ENCODE measurements at places on chromosomes 7 and 10.

DNA sequence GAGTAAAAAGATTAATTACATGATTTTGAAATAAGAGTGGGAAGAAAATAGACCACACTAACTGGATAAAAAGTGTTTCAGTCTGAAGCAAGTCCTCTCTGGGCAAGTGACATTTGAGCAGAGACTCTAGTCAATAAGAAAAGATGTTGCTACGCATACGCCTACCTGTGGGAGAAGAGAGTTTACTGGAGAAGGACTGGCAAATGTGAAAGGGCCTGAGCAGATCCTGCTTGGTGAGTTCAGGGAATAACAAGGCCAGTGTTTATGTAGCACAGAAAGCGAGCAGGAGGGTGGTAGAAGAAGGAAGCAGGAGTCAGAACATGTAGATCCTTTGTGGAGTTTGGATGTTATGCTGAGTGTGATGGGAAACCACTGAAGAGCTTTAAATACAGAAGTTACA, 43.4 kb downstream of the RAB18 start:
- no peak for DNase-seq

- peak; percentile 83 for DNase-seq
These were observed 10.6 kb downstream of the ZCCHC24 start for GRCh38 chr10:79434821-79435251.

DNA sequence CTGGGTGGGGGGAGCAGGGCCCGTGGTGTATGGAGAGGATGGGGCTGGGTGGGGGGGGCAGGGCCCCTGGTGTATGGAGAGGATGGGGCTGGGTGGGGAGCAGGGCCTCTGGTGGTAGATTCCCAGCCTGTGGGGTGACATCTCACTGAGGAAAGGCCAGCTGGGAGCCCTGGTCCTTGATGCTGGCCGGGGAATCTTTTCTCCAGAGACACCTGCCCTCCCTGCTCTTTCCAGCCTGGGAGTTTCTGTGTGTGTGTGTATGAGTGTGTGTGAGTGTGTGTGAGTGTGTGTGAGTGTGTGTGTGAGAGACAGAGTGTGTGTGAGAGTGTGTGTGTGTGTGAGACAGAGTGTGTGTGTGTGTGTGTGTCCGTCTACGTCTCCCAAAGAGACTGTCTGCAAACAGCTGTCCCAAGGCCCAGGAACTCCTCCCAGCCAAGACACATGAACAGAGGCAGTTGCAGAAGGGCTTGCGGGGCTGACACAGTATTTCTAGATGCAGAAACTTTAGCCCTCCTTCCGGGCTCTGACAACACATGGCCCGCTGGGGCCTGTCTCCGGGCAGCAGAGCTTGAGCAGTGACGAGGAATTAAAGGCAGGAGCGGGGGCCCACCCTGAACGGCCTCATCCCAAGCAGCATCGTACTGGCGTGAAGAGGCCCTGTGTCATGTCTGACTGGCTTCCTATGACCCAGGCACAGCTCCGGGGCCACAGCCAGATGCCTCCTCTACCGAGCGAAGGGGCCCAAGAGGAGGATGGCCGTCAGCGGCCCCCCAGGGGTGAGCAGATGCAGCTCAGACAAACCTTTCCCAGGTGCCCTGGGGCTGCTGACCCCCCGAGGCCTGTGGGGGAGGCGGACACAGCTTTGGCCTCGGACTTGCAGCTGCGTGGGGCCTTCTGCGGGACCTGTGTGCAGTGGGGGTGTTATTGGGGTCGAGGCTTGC, 24.3 kb downstream of the FAM20C start:
- DNase-seq, result no peak

GRCh38 chr7:69800495-69800894, 202.2 kb downstream of the AUTS2 start:
- no peak for DNase-seq

DNA sequence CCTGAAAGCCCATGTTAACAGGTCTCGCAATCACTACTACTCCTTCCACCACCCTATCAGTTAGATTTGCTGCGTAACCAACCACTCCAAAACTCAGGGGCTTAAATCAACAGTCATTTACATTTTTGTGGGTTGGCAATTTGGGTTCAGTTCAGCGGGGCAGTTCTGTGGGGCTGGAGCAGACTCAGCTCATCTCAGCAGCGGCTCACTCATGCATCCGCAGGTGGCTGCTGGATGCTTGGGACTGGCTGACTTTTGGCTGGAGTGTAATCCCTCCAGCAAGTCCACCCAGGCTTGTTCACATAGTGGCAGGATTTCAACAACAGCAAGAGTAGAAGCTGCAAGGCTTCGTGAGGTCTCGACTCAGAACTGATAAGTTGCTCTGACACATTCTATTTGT, 79.2 kb downstream of the NEUROD6 start:
- no peak for DNase-seq

Measured in cardiac fibroblast (primary cell).